NCI-H510A (cell line): ENCODE measurements at places on chromosomes 13 and 19.

GRCh38 chr13:99469041-99469440 is 32.2 kb upstream of the TM9SF2 start:
- DNase-seq = no peak

DNA sequence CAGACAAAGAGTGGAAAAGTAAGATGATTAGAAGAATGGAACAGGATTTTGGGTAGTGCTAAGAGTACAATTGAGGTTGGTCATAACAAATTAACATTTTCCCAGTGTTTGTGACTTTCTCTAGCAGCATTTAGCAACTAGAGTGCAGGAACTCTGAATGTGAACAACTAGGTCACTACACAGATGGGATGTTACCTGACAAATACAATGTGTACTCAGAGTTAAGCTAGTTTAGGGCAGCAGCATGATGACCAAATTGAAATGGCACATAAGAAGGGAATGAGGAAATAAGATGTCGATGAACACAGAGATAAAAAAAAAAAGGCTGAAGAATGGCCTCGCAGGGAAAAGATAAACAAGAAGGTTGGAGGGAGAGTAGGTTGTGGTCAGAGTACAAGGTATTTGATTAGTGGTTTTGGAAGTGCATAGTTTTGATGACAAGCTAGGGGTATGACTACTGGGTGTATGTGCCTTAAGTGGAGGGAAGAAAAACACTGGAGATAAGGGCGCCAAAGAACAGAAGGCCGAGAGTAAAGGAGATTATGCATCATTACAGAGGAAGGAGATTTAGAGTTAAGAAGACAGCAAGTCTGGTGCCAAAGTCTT is 381.1 kb downstream of the FGF14 start:
- DNase-seq = no peak

- DNase-seq = no peak
Observed at GRCh38 chr19:48556825-48557224, 4.9 kb downstream of the SULT2B1 start.

GRCh38 chr19:9205501-9206113 is 13.8 kb downstream of the OR7D4 start:
- peak; percentile 6 for DNase-seq
